ENCODE measurements at places on chromosomes 5 and 9.

DNA sequence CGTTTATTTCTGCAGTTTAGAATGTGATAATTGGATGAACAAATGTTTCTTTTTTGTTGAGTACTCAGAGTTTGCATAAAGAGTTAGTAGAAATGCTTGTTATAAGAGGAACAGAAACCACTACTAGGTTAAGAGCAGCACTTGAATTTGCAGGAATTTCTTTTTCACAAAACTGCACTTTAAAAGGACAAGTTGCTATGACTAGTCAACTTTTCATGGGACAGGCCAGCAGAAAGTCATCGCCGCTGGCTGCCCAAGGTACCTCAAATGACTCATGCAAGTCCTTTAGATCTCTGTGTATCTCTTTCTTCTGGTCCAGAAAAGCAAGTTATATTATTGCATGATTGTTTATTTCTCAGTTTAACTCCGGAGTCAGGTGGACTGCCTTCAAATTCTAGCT is 97.3 kb upstream of the HMHB1 start:
- no peak for DNase-seq

DNA sequence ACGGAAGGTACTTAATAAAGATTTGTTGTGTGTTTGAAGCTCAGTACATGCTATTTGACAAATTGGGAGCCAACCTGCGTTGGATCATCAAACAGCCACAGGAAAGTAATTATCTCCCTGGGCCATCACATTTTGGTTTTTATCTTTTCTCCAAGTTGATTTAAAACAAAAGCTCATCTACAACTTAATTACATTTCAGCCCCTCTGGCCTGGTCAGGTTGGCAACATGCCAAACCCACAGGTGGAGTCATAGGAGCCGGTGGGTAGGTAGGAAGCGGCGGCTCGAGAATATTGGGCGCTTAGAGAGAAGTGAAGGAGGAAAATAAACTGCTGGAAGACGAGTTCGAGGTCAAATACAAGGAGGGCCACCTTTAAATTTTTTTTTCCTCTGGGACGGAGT is 64.9 kb upstream of the FANCC start:
- DNase-seq: no peak

DNA sequence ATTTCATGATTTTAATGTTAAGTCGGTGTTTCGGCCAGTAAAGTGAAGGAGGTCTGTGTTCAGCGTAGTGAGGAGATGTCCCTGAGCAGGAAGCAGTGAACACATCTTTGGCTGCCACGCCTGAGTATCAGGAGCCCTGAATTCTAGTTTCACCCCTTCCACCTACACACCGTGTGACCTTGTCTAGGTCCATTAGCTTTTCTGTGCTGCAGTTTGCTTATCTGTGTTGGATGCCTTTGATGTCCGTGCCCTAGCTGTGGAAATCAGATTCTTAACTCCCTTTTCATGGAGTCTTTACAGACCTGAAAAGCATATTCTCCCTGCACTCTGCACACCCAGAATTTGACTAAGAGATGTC is 601 bp downstream of the FBXO38 start:
- DNase-seq: no peak

DNA sequence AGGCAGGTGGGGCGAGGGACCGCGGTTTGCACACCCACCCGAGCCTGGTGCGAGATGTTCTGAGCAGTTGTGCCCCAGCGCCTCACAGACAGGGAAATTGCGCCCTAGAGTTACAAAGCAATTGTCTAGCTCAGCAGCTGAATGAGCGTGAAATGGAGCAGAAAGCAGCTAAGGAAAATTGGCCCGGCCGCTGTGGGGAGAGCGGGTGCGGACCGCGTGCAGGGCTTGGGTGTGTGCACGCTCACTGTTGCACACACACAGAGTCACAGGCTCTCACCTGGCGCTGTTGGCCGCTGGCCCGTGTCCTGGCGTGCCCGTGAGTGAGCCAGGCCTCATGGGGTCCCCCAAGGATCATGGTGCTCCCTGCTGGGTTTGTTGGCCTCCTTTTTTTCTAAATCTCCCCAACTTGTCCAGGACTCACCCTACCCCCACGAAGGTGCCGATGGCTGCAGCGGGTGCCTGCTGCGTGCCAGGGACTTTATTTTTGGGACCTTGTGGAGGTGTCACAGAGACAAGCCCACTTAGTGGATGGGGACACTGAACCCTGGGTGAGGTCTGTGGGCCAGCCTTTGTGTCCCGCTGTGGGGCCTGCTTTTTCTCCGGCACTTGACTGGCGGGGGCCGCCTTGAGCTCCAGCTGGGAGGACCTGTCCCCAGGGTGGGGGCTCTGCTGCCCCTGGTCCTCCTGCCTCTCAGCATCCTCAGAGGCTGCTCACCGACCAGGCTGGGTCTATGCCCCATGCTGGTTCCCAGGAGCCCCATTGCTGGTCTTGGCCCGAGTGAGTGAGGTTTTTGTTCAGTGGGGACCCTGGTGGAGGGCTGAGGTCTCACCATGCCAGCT is 5.2 kb downstream of the RXRA start:
- DNase-seq: no peak

GRCh38 chr5:132704875-132705274 is 31.1 kb downstream of the IL4 start:
- DNase-seq: no peak

GRCh38 chr5:50535393-50535792 is 94.3 kb upstream of the EMB start:
- no peak for DNase-seq

DNA sequence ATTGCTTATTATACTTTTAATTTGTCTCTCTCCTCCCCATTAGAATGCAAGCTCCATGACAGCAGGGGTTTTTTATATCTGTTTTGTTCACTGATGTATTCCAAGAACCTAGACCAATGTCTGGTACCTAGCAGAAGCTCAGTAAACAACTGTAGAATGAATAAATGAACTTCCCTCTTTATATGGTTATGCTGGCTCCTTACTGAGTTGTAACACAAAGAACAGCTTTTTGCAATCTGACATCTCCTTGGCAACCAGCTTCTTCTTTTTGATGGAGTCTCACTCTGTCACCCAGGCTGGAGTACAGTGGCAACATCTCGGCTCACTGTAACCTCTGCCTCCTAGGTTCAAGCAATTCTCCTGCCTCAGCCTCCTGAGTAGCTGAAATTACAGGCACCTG is 13.6 kb downstream of the TRMO start:
- no peak for DNase-seq

DNA sequence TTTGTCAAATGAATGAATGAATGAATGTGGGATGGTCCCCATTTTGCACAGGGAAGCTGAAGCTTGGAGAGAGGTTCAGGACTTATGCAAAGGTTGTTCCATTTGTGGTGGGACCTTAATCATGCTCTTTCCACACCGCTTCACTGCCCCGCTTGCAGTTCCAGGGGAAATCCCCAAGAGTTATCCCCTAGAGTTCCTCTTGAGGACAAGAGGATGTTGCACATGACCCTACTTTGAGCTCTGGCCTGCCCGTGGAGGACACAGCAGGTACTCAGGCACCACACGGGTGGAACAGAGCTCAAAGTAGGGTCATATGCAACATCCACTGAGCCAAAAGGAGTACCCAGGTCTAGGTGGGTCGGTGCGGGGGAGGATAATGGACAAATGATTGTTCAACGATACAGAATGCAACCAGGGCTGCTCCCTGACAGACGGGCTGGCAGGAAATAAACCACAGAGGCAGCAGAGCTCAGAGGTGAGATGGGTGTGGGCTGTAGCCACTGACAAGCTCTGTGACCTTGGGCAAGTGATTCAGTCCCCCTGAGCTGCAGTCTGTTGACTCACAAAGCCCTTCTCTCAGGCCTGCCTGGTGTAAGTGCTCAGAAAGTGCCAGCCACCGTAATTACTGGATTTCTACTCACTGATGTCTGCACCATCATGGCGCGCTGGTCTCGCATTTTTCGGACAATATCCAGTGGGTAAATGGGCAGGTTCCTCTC is 60.3 kb upstream of the EPB41L4B start:
- no peak for DNase-seq

DNA sequence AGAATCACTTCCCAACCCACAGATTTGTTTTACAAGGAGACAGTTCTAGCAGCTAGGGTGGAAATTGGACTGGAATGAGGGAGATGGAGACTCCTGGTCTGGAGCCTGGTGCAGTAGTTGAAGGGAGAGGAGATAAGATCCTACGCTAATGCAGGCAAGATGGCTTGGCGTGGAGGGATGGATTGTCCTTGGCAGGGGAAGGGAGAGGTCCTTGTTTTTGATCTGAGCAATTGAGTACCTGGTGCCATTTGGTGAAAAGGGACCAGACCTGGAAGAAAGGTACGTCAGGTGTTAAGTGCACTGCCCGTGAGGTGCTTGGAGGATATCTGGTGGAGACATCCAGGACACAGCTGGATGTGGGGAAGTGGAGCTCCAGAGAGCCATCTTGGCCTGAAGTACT is 35.7 kb downstream of the ANGPTL2 start:
- no peak for DNase-seq

DNA sequence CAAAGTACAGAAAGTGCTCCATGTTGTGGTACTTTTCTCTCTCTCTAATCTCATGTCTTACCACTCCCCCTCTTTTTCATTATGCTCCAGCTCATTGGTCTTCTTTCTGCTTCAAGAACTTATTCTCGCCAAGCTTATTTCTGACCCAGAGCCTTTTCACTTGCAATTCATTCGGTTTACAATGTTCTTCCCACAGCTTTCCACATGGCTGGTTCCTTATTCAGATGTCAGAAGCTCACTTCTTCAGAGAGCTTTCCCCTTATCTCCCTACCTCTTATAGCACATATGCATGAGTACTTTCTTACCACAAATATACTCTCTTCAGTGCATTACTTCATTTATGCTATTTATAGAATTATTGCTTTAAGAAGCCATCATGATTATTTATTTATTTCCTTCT is 338.8 kb upstream of the ATP10B start:
- DNase-seq: no peak

GRCh38 chr5:14208071-14209021 is 65.2 kb downstream of the TRIO start:
- no peak for DNase-seq

DNA sequence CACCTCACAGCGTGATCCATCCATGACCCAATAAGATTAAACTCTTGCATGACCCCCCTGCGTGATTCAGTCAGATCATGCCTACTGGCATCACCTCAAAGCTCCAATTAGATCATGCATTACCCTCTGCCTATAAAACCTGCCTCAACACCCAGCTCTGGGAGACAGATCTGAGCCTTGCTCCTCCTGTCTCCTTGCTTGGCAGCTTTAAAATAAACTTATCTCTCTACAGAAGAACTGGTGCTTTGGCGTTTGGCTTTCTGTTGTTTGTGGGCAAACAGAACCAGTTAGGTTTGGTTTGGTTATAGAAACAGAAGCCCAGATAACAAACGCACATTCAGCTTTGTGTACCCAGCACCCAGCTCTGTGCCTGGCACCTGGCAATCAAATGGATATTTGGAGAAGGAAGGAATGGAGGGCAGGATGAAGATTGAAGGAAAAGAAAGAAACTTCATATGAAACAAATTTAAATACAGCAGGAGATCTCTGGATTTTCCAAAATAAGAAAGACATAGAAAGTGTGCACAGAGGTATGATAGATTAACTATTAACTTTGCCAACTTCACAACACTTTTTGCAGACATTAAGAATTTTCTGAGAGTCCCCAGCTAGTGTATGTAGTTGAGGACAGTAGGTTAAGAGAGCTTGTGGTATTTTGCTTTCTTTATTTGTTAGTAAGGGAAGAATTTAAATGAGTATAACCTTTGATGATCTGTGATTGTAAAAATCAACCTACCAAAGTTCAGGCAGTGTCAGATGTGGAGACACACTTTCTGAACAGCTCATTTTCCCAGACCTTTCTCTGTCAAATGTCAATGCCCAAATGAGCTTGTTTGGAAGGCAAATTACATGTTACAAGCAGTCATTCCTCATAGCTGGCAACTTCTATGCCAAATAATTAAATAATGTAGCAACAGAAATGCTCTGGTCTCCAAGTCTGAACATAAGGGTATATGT is 102.1 kb upstream of the ASTN2 start:
- no peak for DNase-seq

GRCh38 chr5:171314728-171315385 is 5.8 kb downstream of the TLX3 start:
- no peak for DNase-seq

GRCh38 chr5:761059-761771 is 23.3 kb downstream of the ZDHHC11B start:
- no peak for DNase-seq

GRCh38 chr5:105573575-105573974 is 2011.0 kb upstream of the NUDT12 start:
- DNase-seq: no peak

DNA sequence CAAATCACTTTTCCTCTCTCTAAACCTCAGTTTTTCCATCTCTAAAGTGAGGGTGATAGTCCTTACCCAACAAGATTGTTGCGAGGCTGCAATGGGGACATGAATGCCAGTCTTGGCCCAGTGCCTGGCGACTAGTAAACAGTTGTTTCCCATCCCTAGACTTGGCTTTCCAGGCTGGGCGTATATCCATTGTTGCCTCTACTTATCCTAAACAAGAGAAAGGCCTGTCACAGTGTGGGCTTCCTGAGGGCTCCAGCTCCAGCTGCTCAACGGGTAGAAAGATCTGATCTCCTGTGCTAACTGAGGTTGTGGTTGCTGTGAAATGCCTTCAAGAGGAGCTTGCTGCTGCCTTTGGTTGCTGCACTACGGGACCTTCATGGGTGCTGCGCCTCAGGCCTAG is 142.0 kb downstream of the NSG2 start:
- no peak for DNase-seq

DNA sequence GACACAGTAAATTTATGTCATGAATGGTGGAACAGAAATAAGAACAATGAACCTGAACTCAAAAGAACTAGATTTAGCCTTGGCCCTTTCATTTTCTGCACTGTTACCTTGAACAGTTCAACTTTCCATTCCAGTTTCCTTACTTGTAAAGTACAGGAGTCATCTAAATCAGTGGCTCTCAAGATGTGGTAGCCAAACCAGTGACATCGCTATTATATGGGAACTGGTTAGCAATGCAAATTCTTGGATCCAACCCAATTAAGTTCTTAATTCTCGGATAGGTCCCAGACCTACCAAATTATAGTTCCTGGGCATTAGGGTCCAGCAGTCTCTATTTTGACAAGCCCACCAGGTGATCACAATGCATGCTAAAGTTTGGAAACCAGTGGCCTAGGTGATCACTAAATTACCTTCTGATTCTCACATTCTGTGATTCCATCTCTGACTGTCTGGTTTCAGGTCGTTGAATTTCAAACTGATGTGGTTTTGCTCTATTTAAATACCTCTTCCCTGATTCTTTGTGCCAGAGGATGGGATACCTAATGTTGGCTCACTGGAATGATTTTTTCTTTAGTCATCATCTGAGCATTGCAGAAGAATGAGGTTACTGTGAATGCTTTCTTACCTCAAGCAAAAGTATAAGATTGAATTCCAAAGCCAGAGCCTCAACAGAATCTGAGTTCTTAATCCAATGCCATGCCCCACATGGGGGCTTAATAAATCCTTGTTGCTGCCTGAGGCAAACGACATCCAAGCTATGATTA is 253.8 kb downstream of the ENC1 start:
- no peak for DNase-seq
